ENCODE measurements at places on chromosomes 1 and 21. TPM values are rescaled to one million over a fixed set of nuclear protein-coding genes. Genes with fewer than 3 reads are reported as not detected.

TMEM200B gene
- 0.44 TPM for total RNA-seq

HSPA6 gene
- 4.9 TPM for total RNA-seq

ERMAP gene
- total RNA-seq, result 4.8 TPM

- peak overlapping the region; percentile 94 for H3K4me3 ChIP-seq
- peaks cover 54% of the 10 kb centered on the region for H3K36me3 ChIP-seq
- peak overlapping the region; percentile 80 for H3K27ac ChIP-seq
- H3K27me3 ChIP-seq, result peaks cover 19% of the 10 kb centered on the region
Observed at GRCh38 chr1:15411593-15412137, 2.0 kb downstream of the EFHD2 start.

- H3K27ac ChIP-seq, result peak overlapping the region; percentile 87
- no peak overlapping the region for H3K4me3 ChIP-seq
- peaks cover 59% of the 10 kb centered on the region for H3K4me1 ChIP-seq
- H3K27me3 ChIP-seq, result no peaks in the 10 kb centered on the region
- H3K36me3 ChIP-seq, result no peaks in the 10 kb centered on the region
Observed at GRCh38 chr21:38772646-38773045, 33.1 kb upstream of the ETS2 start.

DNA sequence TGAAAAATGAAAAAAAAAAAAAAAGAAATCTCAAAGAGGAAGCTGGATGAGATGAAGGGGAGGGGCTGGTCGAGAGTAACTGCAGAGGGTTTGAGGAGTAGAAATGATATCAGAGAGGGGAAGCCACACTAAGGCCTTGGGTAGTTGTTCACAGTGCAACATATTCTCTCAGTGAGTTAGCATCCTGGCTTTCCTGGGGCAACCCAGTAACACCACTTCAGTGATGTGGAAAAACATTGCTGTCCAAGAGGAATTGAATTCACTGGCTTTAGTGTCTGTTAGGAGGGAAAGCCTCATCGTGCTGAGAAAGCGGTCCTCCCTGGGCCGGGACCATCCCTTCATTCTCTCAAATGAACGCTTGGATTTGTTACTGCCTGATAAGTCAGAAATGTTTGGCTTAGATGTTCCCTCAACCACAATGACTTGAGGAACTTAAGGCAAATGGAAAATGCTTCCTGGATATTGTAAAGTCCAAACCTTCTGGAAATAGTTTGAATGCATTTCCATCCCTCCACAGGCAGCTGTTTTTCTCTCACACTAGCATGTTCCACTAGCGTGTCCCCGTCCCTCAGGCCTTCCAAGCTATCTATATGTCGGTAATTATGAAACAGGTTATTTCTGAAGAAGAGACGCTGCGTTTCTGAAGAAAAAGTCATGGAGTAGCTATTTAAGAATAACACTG lies 12.2 kb downstream of the TGFB2 start:
- no peak overlapping the region for H3K27ac ChIP-seq
- peaks cover 28% of the 10 kb centered on the region for H3K27me3 ChIP-seq
- no peaks in the 10 kb centered on the region for H3K36me3 ChIP-seq
- no peak overlapping the region for H3K4me3 ChIP-seq
- no peaks in the 10 kb centered on the region for H3K4me1 ChIP-seq

DNA sequence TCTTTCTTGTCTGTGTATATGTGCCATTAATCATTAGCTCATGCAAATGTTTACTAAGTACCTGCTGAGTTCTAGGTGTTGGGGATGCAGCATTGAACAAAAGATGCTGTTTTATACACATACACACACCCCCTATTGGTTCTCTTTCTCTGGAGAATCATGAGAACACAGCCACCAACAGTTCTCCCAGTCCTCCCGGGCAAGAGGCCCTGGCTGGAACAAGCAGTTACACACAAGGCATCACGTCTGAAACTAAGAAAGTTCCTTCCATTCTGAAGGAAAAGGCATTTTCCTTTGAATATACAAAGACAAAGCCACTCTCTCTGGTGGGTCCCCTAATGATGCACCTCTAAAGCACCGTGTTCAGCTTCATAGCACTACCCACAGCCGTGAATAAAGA lies 10.8 kb downstream of the CASP9 start:
- H3K27ac ChIP-seq, result peak overlapping the region; percentile 49
- no peak for DNase-seq
- H3K27me3 ChIP-seq, result no peaks in the 10 kb centered on the region
- peaks cover 58% of the 10 kb centered on the region for H3K36me3 ChIP-seq
- H3K4me3 ChIP-seq, result no peak overlapping the region

Data from activated T-helper 2 cell treated with anti-CD3 and anti-CD28 coated beads, Interferon-gamma antibody, Interleukin-2, Interleukin-4, amounts not matched to agents 10 μg/mL and 5 μg/mL and 100 μg/mL, durations not matched to agents 14 hours and 24 hours and 36 hours (primary cell).